ENCODE measurements at places on chromosomes 2 and 18. TPM values are rescaled to one million over a fixed set of nuclear protein-coding genes. Genes with fewer than 3 reads are reported as not detected.

- DNase-seq: no peak
Observed at GRCh38 chr18:63262369-63263335, 56.9 kb downstream of the BCL2 start.

The SIGLEC15 gene
- total RNA-seq: not detected

GRCh38 chr18:77405096-77405495, 155.4 kb downstream of the GALR1 start:
- DNase-seq: no peak

GRCh38 chr2:239181074-239181902, 219.5 kb downstream of the HDAC4 start:
- no peak for DNase-seq

The SMC6 gene
- total RNA-seq: 22.7 TPM

The HNMT gene
- not detected for total RNA-seq

The SRD5A2 gene
- not detected for total RNA-seq

DNA sequence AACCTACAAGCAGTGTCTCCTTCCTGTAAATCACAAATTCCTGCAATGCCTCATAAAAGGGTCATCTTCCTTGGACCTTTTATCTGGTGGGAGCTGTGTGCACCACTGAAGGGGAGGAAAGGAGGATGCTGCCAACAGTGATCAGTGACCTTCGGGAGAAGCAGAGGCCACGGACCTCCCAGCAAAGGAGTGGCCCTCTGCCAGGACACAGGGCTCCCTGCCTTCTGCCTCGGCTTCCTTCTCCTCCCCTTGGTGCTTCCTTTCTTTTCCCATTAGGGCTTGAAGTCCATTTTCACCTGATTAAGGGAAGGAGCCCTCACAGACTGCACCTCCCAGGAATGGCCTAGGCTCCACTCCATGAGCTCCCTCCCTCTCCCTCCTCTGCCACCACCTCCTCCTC, 85.3 kb upstream of the ITGA6 start:
- no peak for DNase-seq

DNA sequence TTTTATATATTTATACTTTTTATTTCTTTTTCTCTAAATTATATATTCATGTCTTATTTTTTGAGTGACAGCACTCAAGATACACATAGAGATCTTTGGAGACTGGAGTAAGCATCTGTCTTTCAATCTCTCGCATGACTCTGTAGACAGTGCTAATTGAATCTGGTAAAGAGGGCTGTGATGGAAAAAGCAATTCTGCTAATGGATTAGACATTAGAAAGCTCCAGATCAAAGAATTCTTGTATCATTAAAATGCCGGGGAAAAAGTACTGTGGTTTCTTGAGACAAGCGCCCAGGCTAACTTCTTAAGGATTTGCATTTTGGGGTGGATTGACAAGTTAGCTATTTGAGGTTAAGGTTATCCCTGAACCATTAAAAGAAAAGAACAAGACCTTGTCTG, 383.1 kb upstream of the TNP1 start:
- DNase-seq: no peak

GRCh38 chr2:237598468-237599208, 8.1 kb upstream of the RAB17 start:
- no peak for DNase-seq
